ENCODE measurements at places on chromosomes 3 and 15.

DNA sequence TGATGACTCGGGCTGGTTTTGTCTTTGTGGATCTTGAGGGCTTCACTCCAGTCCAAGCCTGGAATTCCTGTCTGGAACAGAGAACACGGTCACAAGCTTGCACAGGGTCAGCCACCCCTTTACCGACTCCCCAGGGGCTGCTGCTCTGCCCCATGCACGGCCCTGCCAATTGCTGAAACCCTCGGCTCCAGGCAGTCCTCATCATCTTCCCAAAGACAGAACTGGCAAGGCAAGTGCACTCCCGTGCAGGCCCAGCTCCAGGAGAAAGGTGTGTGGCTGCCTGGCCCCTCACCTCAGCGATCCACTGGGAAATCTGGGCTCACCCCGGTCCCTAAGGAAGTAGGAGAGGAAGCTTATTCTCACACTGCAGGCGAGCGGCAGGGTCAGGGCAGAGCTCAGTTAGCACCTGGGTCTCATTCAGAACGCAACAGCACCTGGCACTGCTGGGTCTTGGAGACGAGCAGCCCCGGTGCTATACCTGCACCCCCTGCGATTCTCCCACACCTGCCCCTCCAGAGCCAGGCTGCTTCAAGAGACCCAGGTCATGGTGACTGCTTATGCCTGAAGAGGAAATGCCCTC lies 7.2 kb downstream of the MAP6D1 start:
- no peak for DNase-seq

GRCh38 chr3:47455806-47456452 lies 19.8 kb downstream of the SCAP start:
- no peak for DNase-seq

DNA sequence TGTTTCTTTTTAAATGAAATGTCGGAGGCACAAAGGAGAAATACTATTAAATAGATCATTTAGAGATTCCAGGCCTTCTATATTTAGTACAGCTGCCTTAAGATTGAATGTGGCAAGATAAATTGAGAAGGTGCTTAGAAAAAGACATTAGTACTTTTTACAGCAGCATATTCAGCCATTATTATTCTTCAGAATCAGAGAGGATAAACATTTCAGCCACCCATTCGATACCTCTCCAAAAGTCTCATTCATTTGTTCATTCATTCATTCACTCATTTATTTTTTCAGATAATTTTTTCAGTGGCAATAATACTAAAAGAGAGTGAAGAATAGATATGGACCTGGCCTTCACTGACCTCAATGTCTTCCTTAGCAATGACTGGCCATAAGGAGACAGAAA lies 347.0 kb downstream of the GRM7 start:
- DNase-seq: no peak

DNA sequence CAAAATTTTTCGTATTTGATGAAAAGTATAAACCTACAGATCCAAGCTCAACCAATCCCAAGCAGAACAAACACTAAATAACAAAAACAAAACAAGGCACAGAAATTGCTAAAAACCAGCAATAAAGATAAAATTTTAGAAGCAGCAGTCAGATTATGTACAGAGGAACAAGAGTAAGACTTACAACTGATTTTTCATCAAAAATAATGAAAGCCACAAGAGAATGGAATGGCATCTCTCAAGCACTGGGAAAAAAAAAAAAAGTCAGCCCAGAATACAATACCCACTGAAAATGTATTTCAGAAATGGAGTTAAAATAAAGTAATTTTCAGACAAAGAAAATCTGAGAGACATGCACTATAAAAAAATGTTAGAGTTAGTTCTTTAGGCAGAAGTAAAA lies 27.0 kb downstream of the GPR156 start:
- DNase-seq: no peak

DNA sequence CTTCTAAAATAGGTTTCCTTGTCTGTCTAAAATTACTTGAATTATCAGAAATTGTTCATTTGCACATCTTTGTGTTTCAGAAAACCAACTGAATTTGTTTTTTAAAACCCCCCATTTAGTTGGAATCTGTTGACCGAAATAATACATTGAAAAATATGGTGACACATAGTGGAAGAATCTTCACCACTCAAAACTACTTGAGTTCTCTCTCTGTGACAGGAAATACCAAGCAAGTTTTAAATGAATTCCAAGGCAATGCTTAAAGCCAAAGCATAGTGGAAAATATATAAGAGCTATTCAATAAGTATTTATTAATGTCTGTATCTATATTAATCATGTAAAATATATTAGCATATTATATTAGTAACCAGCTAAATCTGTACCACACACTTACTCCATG lies 224.9 kb upstream of the COL8A1 start:
- no peak for DNase-seq

GRCh38 chr3:193347521-193348501 lies 30.7 kb downstream of the ATP13A5 start:
- DNase-seq: no peak

Data from H4 (cell line).